ENCODE measurements at places on chromosomes 12 and 14. TPM values are rescaled to one million over a fixed set of nuclear protein-coding genes. Genes with fewer than 3 reads are reported as not detected.

The CRIP2 gene
- total RNA-seq, result 109 TPM

The BATF gene
- total RNA-seq, result not detected

The RHOJ gene
- total RNA-seq, result not detected

The OR6C2 gene
- not detected for total RNA-seq

The RFX4 gene
- total RNA-seq, result not detected

The CRY1 gene
- 32.0 TPM for total RNA-seq

The KIF5A gene
- not detected for total RNA-seq

The GLT1D1 gene
- not detected for total RNA-seq

Measured in PC-3 (cell line).